Liver (tissue), 10 donors: ENCODE measurements at places on chromosomes 4 and X. TPM values are rescaled to one million over a fixed set of nuclear protein-coding genes. Genes with fewer than 3 reads are reported as not detected.

DNA sequence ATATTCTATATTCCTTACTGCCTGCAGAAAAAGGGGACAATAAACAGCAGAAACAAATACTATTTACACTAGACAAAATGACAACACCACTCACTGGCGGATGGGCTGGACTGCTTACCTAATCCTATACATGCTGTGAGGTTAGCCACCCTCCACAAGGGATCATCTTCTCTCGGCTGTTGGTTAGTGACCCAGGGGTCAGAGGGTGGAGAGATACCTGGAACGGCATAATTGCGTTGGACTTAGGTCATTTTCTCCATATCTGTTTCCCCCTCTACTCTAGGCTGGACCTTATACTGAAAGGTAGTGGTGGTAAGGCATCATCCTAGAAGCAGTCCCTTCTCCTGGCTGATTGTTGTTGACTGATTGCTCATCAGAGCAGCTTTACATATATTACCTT lies 286.8 kb upstream of the UGT8 start:
- no peak for DNase-seq

DNA sequence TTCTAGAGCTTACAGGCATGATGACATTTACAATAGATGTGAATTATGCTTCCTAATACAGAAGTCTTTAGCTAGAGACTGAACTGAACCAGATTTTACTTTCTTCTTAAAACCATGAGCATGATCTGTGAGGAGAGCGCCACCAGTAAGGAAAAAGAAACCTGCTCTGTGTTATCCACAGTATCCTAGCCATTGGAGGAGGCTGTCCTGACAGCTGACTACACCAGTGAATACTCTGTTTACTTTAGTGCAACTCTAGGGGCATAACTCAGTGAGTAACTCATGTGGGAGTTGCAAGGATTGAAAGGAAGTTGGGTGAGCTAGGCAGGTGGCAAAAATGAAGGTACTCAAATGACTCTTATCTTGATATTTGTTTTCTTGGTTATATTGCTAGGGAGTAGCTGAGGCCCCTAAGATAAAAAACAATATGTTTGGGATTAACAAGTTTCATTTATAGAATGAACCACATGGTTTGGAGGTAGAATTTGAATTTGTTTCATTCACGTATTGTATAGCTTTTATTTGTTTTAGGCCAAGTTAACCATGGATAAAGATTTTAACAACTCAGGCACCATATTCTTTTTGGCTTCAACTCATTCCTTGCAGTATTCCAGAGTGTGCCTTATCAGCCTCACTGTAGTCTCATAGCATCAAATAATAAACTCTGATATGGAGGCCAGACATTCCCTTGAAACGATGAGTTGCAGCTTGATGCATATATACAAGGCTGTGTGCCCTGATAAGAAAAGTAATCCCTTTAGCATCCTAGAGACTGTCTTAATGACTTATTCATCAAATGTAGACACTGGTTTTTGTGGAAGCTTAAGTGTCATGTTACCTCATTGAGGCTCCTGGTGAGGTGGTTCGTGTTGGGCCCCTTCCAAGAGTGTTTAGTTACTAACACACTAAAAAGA lies 2.5 kb downstream of the BMP3 start:
- DNase-seq = no peak

- DNase-seq = no peak
Measured at GRCh38 chr4:535181-535923, 36.3 kb downstream of the PIGG start.

- peak; percentile 49 for DNase-seq
Measured at GRCh38 chrX:119004920-119005524, 30.6 kb downstream of the LONRF3 start.

DNA sequence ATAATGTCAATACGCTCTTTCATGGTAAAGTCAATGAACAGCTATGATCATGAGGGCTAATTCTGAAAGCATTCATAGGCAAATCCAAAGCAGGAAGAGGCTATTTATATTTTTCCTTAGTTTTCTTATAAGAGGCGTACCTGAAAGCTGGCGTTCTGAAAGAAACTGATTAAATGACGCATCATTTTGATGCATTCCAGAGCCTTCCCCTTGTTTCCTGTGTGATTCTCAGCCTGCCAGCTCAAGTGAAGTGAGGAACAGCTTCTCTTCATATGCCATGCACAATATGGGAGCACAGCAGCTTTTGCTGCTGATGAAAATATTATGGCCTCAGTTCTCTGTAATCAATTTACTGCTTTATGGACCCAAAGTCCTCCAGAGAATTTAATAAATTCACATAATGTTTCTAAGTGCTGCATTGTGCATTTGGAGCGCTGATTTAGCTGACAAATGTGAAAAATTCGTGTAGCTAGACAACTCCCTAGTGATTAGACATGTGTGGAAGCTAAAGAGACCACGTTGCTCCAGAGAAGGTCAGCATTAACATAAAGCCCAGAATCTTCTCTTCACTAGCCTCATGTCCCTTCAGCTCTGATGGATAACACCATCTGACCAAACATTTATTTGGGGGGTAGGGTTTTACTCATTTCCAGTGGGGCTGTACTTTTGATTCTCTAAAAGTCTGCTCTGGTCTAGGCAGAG lies 110.8 kb downstream of the GPAT3 start:
- DNase-seq = no peak

DNA sequence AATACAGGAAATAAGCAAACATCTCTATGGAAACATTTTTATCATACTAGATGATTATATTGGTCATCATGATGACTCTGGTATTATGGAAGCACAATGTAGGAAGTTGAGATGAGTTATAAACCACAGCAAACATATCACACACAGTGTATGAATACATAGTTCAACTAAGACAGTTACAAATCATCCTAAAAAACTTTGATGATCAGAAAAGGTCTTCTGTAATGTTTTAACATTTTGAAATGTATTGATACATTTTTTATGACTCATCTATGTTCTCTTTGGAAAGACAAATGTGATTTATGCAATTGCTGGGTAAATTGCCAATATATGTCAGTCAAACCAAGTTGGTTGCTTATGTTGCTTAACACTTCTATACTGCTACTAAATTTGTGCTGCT lies 4.8 kb downstream of the CXCL3 start:
- no peak for DNase-seq

- DNase-seq = no peak
Measured at GRCh38 chr4:155186972-155187371, 21.5 kb upstream of the NPY2R start.

- DNase-seq = no peak
Measured at GRCh38 chr4:137124278-137124932, 407.9 kb downstream of the PCDH18 start.

The ASB9 gene
- total RNA-seq = 2.8 TPM

The PDZD4 gene
- 0.28 TPM for total RNA-seq

The NPY5R gene
- total RNA-seq = 0.50 TPM

The CYLC1 gene
- total RNA-seq = not detected

The ARHGAP4 gene
- 28.1 TPM for total RNA-seq
